Bronchial epithelial cell (primary cell): ENCODE measurements at places on chromosomes 16 and 17. TPM values are rescaled to one million over a fixed set of nuclear protein-coding genes. Genes with fewer than 3 reads are reported as not detected.

- no peak for DNase-seq
These were observed 35.6 kb downstream of the CCDC42 start for GRCh38 chr17:8709006-8709405.

DNA sequence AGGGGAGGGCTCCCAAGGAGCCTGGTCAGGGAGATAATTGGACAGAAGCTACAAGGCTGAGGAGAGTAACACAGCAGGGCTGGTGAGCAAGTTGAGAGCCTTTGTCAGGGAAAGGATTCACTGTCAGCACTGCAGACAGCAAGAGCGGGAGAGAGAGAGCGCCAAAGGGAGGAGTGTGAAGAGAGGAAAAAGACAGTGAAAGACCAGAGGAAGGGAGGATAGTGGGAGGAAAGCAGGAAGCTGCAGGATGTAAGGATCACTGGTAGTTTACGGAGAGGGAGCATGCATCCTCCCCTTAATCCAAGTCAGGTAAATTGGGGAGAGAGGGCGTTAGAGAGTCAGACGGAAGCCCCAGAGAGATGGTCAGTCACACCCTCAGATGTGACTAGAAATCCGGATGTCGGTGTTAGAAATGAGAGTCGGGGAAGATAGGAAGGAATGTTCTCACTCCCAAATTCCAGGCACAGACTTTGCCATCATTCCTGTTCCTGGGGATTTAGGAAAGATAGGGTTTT lies 13.8 kb upstream of the SPOP start:
- no peak for DNase-seq

- DNase-seq, result no peak
These were observed 500 bp downstream of the MAF start for GRCh38 chr16:79599837-79600637.

- DNase-seq, result no peak
These were observed at the start of gene HBM for GRCh38 chr16:165539-166374. Gene HBM (plus strand): TSS chr16:165978. CDS start chr16:165998, 20 bp downstream.

DNA sequence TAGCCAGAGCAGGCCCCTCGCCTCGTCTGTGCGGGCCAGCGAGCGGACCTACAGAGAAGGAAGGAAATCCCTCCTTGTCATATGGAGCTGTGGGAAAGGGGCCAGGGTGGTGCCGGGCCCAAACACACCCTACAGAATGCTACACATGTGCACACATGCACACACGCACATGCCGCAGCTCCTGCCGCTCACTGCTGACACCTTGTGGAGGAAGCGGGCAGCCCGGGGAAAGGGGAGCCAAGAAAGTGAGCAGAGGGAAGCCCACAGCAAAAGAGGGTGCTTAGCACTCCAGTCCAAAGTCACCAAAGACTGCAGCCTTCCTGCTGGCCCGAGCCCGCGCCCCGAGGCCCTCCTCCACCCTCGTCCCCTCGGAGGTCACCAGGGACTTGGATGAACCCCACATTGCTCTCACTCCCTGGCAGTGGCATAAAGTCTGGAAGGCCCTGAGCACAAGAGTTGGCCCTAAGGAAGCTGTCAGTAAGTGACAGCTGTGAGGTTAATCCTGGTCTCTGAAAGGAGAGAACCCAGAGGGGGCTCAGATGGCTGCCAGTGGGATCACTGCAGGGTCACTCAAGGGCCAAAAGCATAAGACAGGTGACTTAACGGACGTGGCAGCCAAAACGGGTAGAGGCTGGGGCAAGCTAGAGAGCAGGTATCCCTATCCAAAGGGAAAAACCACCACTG lies 68.2 kb downstream of the MYO18A start:
- DNase-seq, result peak; percentile 53

- peak; percentile 47 for DNase-seq
These were observed at the start of gene ARL4D for GRCh38 chr17:43398724-43399595. Gene ARL4D (plus strand): TSS chr17:43398993. CDS start chr17:43399733, 740 bp downstream.

DNA sequence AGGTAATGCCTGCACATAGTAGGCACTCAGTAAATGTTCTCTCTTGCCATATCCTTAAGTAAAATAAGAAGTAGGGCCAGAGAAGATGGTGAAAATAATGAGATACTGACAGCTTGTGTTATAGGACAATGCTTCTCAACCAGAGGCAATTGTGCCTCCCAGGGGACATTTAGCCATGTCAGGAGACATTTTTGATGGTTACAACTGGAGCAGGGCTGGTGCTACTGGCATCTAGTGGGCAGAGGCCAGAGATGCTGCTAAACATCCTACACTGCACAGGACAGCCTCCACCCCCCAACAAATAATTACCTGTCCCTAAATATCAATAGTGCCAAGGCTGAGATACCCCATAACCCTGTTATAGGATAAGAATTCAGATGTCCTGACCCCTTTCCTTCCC lies 1.7 kb downstream of the RAD51D start:
- DNase-seq, result peak; percentile 34

DNA sequence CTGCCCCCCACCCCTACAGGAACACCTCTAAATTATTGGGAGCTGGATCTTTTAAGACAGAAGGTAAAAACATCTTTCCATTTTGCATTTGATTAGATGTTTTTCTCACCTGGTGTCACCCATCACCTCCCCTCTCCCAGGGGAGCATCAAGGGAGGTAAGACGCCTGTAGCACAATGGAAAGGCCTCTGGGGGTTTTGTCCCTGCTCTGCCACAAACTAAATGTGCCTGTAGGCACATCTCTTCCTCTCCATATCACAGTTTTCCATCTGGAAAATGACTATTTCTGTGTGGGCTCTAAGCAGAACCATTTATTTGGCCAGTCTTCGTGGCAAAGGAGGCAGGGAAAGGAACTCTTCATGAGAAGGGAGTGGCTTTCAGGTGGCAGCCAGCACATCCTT lies 76.6 kb downstream of the GNAO1 start:
- no peak for DNase-seq

- peak; percentile 23 for DNase-seq
These were observed 362.6 kb downstream of the CNTNAP4 start for GRCh38 chr16:76639685-76640289.

DNA sequence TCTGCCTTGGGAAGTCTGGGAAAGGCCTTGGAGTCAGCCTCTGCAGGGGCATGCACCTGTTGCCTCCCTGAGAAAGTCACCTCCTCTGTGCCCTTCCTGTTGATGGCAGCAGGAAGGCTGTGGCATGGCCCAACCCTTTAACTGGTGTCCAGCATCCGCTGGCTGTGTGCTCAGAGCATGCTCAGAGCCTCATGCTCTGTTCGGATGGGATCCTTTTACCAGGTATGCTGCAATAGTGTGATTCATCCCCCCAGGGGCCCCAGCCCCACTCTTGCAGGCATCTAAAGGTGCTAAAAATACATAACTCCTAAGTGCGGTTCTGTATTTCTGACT lies 24.9 kb downstream of the KLHL36 start:
- DNase-seq, result peak; percentile 78

- no peak for DNase-seq
These were observed 68.1 kb upstream of the CES5A start for GRCh38 chr16:55943267-55943666.

EVPLL gene
- total RNA-seq, result 10.3 and 14.6 TPM in 2 replicates
